ENCODE measurements at places on chromosomes 3 and 15. TPM values are rescaled to one million over a fixed set of nuclear protein-coding genes. Genes with fewer than 3 reads are reported as not detected.

Gene MINAR1
- 0.93 TPM for total RNA-seq

Gene UBR1
- 26.9 TPM for total RNA-seq

Gene LRRC2
- 0.39 TPM for total RNA-seq

Gene ESYT3
- total RNA-seq = not detected

Gene SLC12A1
- total RNA-seq = not detected

Gene DUOX1
- not detected for total RNA-seq

Gene P2RY12
- not detected for total RNA-seq

Gene DNAJC13
- 71.7 TPM for total RNA-seq

Gene CPEB1
- not detected for total RNA-seq

Gene CCR8
- total RNA-seq = not detected

Gene FNDC3B
- total RNA-seq = 302 TPM

Gene PAK6
- not detected for total RNA-seq

Gene RTP1
- total RNA-seq = not detected

Gene CPLX3
- total RNA-seq = not detected

Measured in endothelial cell of umbilical vein (primary cell).